ENCODE measurements at places on chromosomes 11 and 22. TPM values are rescaled to one million over a fixed set of nuclear protein-coding genes. Genes with fewer than 3 reads are reported as not detected.

- peak; percentile 73 for DNase-seq
These were observed 6.2 kb downstream of the TBX1 start for GRCh38 chr22:19766511-19767426.

DNA sequence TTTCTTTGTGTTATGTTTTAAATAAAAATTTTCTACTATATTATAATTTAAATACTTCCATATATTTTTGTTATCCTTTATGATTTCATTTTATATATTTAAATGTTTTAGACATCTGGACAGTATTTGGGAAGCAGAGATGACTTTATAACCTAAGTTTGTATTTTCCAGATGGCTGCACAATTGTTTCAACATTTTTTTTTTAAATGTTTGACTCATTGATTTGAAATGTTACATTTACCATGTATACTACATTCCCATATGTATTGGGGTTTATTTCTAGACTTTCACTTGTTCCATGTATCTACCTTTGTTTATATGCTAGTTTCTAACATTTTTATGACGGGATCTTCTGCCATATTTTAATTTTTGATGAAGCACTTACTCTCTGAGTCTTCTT, 766.5 kb downstream of the METTL15 start:
- no peak for DNase-seq

DNA sequence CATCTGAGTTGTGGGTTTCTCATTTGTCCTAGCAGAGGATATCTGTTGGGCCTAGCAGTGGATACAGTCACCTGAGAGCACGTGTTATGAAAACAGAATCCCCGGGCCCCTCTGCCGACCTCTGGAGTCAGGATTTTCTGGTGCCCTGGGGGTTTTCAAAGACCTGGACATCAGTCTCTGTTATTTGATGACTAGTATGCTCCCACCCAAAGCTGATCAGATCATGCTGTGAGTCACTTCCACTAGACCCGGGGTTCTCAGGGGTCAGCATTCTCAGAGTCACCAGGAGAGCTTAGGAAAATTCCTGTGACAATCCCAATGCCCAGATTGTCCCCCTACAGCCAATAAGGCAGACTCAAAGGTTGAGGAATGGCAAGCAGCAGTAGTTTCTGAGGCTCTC, 38.7 kb downstream of the KCNJ1 start:
- no peak for DNase-seq

DNA sequence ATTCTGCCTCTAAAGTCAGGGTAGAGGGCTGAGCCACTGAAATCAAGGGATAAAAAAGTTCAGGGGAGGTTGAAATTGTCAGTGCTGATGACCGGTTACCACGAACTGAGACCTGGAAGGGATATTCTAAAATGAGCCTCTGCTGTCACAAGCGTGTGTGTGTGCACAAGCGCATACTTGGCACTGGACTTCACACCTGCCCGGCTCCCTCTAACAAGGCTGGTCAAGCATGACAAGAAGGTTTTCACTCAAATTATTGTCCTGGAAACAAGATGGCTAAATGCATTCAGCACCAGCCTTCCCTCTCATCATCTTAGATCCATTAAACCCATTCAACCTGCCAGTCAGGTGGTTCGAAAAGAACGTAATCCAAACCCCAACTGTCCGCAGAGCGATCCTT, 54.8 kb upstream of the CECR2 start:
- no peak for DNase-seq

Gene HMOX1
- 12.1 TPM for total RNA-seq

Gene MS4A3
- total RNA-seq: not detected
